ENCODE measurements at places on chromosomes 4 and X.

DNA sequence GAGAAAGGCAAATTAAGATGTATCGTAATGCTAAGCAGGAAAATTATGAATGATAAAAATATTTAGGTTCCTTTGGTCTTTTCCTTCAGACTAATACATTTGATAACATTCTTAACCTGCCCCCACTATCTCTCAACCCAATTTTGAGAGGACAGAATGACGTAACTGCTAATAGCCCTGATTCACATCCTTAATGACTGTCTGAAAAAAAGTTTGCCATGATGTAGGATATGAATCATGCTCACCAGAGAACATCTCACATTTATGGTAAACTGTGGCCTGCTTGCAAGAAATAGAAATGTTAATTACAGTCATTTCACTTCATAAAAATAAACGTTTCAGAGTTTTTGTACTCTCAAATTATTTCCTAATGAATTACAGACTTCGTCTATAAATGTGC is 128.0 kb upstream of the VEGFC start:
- DNase-seq = no peak

- DNase-seq = no peak
Measured at GRCh38 chr4:38152305-38152704, 192.1 kb downstream of the PTTG2 start.

- DNase-seq = no peak
Measured at GRCh38 chr4:1177274-1178141, 5.1 kb upstream of the SPON2 start.

DNA sequence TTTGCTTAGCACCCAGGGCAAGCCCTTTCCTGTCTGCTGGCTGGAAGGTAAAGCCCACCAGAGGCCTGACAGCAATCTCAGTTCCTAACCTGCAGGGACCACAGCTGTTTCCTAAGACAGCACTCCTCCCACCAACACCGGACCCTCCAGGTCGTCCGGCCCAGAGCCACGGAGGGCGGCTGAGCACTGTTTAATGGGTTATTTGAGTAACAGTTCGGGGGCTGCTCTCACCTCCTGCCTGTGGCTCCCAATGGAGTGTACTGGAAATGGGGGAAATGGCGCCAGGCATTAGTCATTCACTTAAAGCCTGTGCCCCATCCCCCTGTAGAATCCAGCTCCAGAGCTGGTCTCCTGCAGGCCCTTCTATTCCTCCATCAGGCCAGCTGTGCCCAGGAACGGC is 81.6 kb upstream of the ADRA2C start:
- DNase-seq = no peak

GRCh38 chr4:26726655-26727387 is 133.8 kb upstream of the STIM2 start:
- no peak for DNase-seq

DNA sequence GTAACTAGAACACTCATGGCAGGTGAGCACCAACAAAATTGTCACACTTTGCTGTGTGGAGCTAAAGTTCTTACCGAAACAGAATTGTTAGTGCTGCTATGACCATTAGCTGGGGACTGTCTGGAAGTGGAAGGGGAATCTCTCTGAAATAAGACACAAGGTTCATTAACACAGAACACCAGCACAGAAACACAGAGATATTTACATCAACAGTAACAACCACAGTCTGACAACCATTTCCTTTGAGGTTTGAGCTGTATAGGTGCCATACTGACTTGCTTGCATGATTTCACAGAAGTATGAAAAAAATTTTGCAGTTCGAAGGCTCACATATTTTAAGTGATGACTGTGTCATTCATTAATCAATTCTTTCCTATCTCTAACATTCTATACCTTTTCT is 109.8 kb downstream of the NYX start:
- no peak for DNase-seq

- peak; percentile 86 for DNase-seq
Measured at GRCh38 chr4:54322818-54323417, 93.8 kb downstream of the PDGFRA start.

GRCh38 chr4:25245181-25245580 is 11.3 kb downstream of the PI4K2B start:
- no peak for DNase-seq

DNA sequence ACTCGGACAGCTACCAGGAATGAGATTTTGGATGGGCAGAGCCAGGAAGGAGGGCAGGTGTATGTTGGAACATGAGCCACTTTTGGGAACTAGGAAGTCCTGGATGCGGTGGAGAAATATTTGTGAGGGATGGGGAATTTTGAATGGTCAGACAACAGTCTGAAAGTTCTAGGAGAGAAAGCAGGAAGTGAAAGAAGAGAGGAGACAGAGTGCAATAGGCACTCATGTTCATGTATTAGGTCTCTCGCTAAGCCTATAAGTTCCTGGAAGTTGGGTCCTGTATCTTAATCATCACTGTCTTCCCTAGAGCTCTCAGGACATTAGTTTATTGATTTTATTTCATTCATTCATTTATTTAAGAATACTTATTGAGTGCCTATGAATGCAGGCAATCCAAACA is 65.7 kb upstream of the CITED1 start:
- no peak for DNase-seq

- DNase-seq = no peak
Measured at GRCh38 chr4:40990899-40991265, 223.5 kb downstream of the APBB2 start.

DNA sequence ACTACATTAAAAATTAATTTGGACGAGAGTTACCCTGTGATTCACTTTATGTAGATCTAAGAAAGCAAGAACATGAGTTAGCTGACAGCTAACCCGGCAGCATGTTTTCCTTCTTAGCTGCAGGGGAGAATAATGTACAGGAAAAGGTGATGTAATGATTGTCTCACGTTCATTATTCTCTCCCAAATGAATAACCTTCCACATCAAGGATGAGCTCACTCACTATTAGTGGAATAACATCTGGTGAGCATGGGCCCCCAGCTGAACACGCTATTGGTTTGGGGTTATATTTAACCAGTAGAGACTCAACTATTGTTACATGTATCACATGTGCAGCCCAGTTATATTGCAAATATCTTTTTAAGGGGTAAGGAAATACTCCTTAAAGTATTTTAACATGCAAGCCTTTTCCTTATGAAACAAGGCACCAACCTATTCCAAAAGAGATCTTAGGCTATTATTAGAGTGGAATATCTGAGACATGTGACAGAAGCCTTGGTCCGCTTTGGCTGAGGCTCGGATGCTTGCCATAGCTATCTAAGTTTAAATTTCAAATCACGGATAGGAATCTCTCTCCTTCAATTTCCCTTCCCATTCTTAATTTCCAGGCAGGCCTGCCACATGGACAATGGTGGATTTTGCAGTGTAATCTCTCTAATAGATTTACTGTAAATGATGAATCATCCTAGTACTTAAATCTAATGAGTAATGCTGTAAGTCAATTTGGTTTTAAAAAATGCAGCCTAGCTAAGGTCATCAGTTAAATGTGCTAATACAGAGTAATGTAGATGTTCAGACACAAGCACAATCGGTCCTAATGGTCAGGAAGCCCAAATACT is 99.0 kb upstream of the OTUD4 start:
- peak; percentile 50 for DNase-seq

DNA sequence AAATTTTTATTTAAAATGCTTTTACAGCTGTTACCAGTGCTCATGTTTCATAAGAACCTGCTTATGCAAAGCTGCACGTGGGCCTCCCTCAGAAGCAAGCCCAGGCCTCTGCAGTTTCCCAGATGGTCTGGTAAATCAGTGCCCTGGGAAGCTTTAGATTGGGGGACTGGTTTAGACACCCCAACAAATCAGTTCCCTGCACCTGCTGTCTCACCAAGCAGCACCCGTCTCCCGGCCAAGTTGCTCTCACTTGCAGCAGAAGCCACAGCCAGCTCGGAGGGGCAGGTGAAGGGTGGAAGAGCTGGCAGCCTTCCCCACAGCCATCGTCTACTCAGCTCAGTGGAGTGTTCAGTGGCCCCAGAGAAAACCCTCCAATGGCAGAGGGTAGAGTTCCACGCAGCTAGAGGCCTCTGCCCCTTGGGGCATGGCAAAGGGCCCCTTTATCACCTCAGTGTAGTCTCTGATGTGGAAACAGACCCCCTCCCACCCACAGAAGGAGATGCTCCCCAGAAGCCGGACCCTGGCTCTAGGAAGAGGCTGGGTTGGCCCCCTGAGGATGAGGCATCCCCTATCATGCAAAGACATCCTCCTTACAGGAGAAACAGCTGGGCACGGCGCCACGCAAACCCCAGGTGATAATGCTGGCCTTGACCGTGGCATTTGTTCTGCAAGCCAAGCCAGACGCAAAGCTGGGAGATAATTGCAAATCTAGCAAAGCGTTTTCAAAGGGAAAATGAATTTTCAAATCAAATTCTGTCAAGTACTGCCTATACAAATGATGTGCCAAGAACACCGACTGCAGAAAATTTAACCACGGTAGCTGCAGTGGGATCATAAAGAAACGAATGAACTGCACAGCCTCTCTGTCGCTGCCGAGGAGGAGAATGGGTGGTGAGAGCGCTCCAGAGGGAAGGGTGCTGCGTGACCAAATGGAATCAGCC is 51.9 kb downstream of the ZFYVE28 start:
- DNase-seq = peak; percentile 46

- DNase-seq = no peak
Measured at GRCh38 chr4:40829586-40829985, 79.8 kb downstream of the NSUN7 start.

DNA sequence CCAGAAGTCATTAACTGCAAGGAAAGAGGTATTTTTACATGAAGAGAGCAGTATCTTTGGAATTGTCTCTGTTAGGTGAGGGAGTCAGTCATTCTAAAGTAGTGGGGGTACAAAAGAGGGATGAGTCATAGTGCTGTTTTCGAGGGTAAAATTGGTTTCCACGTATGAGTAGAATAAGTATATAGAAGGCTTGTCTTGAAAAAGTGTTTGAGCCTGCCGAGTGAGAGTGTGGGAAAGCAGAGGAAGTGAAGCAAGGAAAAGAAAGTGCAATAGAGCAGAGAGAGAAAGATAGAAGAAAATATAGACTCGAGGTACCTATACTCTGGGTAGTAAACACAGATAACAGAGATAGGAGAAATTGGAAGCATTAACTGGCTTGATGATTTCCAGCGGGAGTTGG is 696.4 kb downstream of the DMD start:
- no peak for DNase-seq

DNA sequence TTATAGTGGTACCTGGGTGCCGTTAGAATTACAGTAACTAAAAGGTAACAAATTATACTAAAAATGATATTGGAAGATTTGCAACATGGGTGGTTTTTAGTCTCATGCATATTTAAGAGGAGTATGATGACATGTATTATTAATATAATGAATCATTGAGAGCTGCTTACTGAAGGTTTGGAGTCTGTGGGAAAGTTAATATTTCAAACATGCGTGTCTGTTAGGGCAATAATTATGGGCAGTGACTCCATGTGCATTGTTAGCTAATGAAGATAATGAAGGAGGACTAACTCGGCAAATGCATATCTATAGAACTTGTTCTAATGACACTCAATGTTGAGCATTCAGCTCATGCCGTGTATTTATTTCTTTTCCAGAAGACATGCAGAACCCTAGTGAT is 47.1 kb downstream of the MTHFD2L start:
- DNase-seq = no peak

DNA sequence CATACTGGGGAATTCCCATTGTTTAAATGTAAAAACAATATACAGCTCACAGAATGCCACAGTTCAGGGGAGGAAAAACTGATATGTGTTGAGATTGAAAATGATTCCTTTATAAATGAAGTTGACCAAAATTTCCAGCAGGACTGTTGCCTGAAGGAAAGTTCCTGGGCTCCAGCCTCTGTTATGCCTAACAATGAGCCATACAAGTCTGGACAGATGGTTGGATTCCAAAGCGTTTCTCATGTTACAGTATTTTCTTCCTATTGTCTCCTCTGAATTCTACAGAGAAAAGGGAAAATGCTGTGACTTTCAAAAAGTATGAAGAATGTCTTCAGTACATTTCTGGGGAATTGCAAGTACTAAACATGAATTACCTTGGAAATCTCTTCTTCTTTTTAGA is 73.3 kb downstream of the ALPK1 start:
- DNase-seq = peak; percentile 38

DNA sequence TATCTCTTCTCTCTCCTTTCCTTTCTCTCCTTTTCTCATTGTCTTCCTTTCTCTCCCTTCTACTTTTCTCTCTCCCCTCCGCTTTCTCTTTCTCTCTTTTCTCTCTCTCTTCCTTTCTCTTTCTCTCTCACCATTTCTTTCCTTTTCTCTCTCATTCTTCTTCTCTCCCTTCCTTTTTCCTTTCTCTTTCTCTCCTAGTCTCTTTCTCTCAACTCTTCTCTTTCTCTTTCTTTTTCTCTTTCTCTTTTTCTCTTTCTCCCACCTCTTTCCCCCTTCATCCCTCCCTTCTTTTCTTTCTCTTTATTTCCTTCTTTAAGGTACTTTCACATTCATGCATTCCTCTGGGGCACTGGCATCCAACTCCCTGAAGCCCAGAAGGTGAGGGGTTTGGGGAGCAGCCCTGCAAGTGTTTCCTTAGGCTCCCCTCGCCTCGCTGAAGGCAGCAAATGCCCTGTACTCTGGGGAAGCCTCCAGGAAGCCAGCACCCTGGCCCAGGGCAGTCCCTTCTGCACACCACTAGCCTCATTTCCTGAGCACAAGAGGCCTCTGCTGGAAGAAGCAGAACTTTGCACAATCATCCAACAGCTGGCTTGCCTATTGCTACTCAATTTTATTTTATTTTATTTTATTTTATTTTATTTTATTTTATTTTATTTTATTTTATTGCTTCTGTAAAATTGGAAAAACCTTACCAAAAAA is 124.2 kb downstream of the NFKB1 start:
- no peak for DNase-seq

GRCh38 chr4:126372634-126373033 is 1057.9 kb downstream of the FAT4 start:
- DNase-seq = no peak

- DNase-seq = peak; percentile 57
Measured at GRCh38 chrX:110853610-110854009, 58.0 kb upstream of the CHRDL1 start.

DNA sequence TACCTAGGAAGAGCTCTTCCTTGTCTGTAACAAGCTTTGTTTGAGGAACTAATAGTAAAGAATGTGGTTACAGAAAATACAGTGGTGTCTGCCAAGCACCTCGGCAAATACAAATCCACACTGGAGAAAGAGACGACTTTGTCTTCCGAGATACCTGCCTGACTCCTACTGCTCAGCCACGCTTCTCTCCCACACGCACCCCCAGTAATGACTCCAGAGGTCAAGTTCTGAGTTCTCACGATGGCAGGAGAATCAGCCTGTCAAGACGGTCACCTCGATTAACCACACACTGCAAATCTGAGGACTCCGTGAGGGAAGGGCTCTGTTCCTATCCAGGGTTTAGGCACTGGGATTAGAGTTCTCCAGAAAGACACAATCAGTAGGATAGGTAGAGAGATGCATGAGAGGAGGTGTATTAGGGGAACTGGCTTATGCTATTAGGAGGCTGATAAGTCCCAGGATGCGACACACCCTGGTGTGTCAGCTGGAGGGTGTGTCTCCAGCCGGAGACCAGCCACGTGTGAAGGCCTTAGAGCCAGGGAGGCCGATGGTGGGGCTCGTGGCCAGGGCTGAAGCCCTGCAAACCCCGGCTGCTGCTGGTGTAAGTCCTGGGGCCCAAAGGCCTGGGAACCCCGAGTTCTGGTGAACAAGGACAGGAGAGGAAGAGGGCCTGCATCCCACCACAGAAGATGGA is 8.4 kb upstream of the TRIML2 start:
- DNase-seq = no peak

All from eye (tissue), 1 donor.